Ascending aorta (tissue), 2 donors: ENCODE measurements at places on chromosomes 11 and 22.

- DNase-seq: no peak
Observed at GRCh38 chr11:90241414-90241813, 18.6 kb upstream of the CHORDC1 start.

GRCh38 chr11:86458294-86459001, 83.8 kb downstream of the CCDC81 start:
- DNase-seq: no peak

GRCh38 chr11:7677796-7678201, 4.5 kb upstream of the CYB5R2 start:
- DNase-seq: no peak

DNA sequence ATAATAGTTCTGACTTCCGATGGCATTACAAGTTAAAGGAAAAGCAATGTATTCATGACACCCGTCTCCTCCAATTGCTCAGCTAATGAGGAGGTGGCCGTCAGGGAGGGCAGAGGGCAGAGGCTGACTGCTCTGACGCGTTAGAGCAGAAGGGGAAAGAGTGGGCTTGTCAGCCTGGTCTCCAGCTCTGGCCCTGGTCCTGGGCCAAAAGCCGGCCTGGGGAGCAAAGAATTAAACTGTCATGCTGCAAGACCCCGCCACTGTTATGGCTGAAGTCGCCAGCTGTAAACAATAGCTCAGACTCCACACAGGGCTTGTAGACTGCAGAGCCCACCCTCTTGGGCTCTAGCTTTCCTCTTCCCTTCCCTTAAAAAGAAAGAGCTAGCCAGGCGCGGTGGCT, 119.7 kb downstream of the NAT10 start:
- DNase-seq: no peak

DNA sequence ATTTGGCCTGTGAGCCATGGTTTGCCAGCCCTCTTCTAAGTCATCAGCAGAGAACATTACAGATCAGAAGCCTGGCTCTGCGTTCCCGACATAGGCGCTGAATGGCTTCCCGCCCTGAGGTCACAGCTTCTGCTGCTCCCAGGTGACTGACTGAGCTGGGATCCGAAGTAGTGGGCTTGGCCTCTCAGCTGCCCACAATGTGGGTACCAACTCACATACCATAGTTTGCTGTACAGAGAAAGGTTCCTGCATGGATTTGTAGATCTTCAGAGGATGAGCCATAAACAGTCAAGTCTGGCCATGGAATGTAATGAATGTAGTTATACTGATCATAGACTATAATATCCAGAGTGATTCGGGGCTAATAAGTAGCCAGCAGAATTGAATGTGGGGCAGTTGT, 42.6 kb downstream of the TEAD1 start:
- no peak for DNase-seq

GRCh38 chr11:133907841-133908241, 48.9 kb downstream of the IGSF9B start:
- no peak for DNase-seq

DNA sequence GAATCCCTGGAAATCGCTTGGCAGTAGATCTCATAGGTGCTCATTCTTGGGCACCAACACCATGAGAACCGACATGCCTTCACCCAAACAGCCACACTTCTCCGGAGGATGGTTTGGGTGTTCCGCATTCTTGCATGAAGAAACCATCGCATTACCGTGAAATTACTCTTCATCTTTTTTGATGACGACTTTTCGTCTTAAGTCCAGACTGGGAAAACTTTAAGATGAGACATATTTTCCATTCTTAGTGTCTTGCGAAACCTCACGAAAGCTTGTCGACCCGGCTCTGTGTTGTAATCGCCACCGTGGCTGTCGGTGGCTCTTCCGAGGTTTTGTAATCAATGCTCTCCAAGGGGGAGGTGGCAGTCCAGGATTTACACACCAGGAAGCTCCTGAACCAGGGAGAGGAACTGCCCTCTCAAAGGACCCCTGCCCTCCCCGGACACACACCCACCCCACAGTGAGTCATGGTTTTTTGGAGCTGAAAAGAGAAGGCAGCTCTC, 1.7 kb downstream of the TOM1 start:
- peak; percentile 76 for DNase-seq

- no peak for DNase-seq
Observed at GRCh38 chr11:57410287-57410686, 16.6 kb downstream of the SLC43A3 start.

- no peak for DNase-seq
Observed at GRCh38 chr22:42236848-42237247, 33.6 kb downstream of the TCF20 start.

DNA sequence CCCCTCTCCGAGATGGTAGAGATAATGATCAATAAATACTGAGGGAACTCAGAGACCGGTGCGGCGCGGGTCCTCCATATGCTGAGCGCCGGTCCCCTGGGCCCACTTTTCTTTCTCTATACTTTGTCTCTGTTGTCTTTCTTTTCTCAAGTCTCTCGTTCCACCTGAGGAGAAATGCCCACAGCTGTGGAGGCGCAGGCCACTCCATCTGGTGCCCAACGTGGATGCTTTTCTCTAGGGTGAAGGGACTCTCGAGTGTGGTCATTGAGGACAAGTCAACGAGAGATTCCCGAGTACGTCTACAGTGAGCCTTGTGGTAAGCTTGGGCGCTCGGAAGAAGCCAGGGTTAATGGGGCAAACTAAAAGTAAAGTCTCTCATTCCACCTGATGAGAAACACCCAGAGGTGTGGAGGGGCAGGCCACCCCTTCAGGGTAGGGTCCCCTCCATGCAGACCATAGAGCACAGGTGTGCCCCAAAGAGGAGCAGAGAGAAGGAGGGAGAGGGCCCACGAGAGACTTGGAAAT, 43.2 kb downstream of the IGLL1 start:
- DNase-seq: peak; percentile 27
